Vagina (tissue), 2 donors: ENCODE measurements at places on chromosomes 2 and 18. TPM values are rescaled to one million over a fixed set of nuclear protein-coding genes. Genes with fewer than 3 reads are reported as not detected.

LDLRAD4 gene
- 24.3 TPM for total RNA-seq

ASPRV1 gene
- 0.49 TPM for total RNA-seq

NEU2 gene
- total RNA-seq: not detected

ST6GAL2 gene
- total RNA-seq: 2.9 TPM

ZBTB14 gene
- total RNA-seq: 8.8 TPM

SPDYA gene
- 5.2 TPM for total RNA-seq

LBX2 gene
- not detected for total RNA-seq

GATA6 gene
- 9.8 TPM for total RNA-seq

WNT6 gene
- total RNA-seq: 2.0 TPM

LRP1B gene
- 8.8 TPM for total RNA-seq

SEPTIN2 gene
- 198 TPM for total RNA-seq

CROCC2 gene
- 0.49 TPM for total RNA-seq

HOXD8 gene
- 10.3 TPM for total RNA-seq

DYNAP gene
- not detected for total RNA-seq

AQP12B gene
- total RNA-seq: not detected

IL18R1 gene
- total RNA-seq: 4.9 TPM

FSIP2 gene
- 1.2 TPM for total RNA-seq

SDC1 gene
- total RNA-seq: 184 TPM

ABCB11 gene
- not detected for total RNA-seq

LAMA3 gene
- 106 TPM for total RNA-seq

SLC9A4 gene
- total RNA-seq: not detected

CLK1 gene
- total RNA-seq: 184 TPM

KIF1A gene
- 6.1 TPM for total RNA-seq

ADRA2B gene
- 0.49 TPM for total RNA-seq

RIT2 gene
- total RNA-seq: not detected

HOXD12 gene
- total RNA-seq: 1.7 TPM

SRD5A2 gene
- 2.9 TPM for total RNA-seq

PRKCE gene
- 11.8 TPM for total RNA-seq

PLCD4 gene
- 12.0 TPM for total RNA-seq

C2orf80 gene
- total RNA-seq: not detected

FNDC4 gene
- 18.2 TPM for total RNA-seq

ACADL gene
- 10.6 TPM for total RNA-seq

CPO gene
- total RNA-seq: not detected

TTC21B gene
- total RNA-seq: 40.5 TPM

GDF7 gene
- 9.3 TPM for total RNA-seq

IL1F10 gene
- not detected for total RNA-seq

SULT6B1 gene
- not detected for total RNA-seq

CKAP2L gene
- 1.2 TPM for total RNA-seq

TWSG1 gene
- 45.4 TPM for total RNA-seq

BMPR2 gene
- total RNA-seq: 47.9 TPM

ALPI gene
- total RNA-seq: not detected

KIF3C gene
- total RNA-seq: 9.3 TPM

BUB1 gene
- total RNA-seq: 5.4 TPM

PROKR1 gene
- not detected for total RNA-seq

PSTPIP2 gene
- 9.1 TPM for total RNA-seq
